Mesothelial cell of epicardium (in vitro differentiated cells): ENCODE measurements at places on chromosomes 6 and 20.

GRCh38 chr6:90413867-90414266 is 117.2 kb upstream of the BACH2 start:
- no peak for DNase-seq

DNA sequence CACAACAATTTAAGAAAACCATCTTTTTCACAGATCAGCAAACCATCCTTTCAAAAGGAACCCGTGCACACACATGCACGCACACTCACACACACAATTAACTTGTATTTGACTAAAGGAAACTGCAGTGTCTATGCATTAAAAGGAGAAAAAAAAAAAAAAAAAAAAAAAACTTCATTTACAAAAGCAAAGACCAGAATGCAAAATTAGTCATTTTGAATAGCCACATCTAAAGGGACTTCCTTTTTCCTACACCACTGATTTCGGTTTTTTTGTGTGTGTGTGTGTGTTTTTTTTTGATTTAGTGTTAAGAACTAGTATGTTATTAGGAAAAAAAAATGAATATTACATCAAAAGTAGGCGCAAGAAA is 6.3 kb downstream of the ZMYND8 start:
- DNase-seq, result no peak

DNA sequence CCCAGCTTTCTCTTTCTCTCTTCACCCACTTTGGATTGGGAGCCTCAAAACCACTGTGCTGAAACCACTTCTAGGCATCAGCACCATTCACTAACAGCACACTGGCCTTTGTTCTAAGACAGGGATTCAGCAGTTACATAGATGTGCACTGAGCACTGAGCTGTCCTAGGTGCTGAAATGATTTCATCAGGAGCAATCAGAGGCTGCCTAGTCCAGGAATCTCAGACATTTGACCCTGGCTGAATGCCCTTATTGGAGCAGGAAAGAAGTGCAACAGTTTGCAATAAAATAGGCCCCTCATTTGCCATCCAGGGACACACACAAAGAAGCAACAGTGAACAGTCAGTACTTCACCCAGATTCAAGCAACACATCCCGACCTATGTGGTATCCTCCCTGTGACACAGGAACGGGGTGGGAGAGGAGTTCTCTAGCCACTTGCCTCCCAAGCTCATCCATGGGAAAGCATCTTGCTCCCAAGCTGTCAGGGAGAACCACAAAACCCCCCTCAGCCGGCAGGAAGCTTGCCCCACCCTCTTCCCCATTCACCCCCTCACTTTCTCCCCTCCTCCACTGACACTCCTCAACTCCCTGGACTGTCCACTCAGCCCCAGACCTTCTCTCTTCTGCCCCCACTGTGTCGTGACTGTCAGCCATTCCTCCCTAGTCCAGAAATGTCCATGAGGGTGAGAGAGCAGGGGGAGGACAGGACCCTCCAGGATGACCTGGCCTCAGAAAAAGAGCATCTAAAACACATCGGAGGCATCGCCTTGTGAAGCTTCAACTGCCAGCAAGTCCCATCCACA is 304.4 kb downstream of the PREX1 start:
- DNase-seq, result no peak

GRCh38 chr6:3869632-3870527 is 20.7 kb downstream of the FAM50B start:
- no peak for DNase-seq

DNA sequence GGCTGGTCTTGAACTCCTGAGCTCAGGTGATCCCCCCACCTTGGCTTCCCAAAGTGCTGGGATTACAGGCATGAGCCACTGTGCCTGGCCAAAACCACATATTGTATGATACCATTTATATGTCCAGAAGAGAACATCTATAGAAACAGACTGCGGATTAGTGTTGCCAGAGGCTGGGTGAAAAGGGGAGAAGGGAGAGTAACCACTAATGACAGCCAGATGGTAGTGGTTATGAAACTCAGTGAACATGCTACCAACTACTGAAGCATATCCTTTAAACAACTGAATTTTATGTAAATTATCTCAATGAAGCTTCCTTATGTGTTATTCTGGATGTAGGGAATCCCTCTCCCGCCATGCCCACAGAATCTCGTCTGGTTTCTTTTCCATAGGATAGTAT is 15.7 kb downstream of the SLC23A2 start:
- no peak for DNase-seq

DNA sequence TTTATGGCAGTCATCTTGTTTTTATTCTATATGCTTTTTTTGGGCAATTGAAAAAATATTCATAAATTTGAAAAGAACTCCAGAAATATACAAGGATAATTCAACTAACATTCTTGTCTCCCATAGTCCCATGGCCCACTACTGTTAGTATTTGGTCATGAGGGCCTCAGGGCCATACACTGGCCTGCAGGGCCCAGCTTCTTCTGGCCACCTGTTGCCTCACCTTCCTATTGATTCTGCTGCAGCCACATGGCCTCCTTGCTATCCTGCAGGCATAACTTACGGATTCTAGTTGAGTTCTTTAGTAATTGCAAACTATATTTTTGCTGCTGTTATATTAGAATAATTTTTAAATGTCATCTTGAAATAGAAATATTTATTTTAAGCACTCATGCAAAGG is 72.6 kb downstream of the SCAND1 start:
- DNase-seq, result no peak

DNA sequence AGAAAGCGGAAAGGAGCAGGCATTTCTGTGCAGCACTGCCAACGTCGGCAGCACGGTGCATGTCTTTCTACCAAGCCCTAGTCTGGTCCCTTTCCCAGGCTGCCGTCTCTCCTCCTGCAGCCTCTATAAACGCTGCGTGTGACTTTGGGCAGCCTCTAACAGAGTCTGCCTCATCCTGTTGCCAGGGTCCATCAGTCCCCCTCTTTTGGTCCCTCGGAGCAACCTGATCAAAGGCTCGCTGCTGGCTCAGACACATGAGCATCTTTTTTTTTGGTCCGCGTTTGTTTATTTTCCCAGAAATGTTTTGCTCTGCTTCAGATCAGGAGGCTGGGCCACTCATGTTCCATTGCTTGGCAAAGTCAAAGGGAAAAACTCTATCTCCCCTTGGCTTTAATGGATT is 166.8 kb upstream of the CST7 start:
- DNase-seq, result no peak

GRCh38 chr20:10710991-10711775 is 37.4 kb upstream of the JAG1 start:
- DNase-seq, result no peak

DNA sequence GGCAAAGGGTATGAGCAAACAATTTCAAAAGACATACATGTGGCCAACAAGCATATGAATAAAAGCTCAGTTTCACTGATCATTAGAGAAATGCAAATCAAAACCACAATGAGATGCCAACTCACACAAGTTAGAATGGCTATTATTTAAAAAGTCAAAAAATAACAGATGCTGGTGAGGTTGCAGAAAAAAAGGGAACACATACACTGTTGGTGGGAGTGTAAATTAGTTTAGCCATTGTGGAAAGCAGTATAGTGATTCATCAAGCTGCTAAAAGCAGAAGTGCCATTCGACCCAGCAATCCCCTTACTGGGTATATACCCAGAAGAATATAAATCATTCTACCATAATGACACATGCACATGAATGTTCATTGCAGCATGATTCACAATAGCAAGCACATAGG is 6.7 kb upstream of the KHDC1L start:
- no peak for DNase-seq

DNA sequence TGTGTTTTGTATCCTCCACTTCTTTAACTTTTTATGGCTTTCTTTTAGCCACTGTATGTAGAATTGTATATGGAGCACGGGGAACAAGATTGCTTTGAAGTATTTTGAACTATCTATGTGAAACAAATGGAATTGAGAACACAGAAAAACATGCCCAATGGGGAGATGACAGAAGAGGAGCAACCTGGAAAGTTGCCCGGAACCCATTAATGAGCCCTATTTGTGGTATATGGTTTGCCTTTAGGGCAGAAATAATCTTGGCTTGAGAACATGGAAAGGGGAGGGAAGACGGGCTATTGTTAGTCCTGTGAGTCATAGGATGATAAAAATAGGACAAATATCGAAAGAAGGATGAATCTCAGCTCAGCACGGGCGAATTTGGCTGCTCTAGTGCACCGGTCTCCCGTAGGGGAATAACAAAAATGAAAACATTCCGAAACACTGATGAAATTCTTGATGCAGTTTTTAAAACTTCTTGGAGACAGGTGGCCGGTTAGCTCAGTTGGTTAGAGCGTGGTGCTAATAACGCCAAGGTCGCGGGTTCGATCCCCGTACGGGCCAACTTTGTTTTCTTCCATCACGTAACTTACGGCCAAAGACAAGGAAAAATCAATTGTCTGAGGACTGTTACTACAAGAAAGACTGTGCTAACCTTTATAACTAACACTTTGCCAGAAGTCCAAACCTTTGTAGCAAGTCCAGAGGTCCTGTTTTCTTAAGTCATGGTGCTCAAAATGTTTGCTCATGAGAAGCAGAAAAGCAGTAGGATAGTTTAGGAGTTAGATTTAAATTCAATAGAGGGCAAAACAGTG is 15.7 kb downstream of the HMGN4 start:
- DNase-seq, result peak; percentile 80

DNA sequence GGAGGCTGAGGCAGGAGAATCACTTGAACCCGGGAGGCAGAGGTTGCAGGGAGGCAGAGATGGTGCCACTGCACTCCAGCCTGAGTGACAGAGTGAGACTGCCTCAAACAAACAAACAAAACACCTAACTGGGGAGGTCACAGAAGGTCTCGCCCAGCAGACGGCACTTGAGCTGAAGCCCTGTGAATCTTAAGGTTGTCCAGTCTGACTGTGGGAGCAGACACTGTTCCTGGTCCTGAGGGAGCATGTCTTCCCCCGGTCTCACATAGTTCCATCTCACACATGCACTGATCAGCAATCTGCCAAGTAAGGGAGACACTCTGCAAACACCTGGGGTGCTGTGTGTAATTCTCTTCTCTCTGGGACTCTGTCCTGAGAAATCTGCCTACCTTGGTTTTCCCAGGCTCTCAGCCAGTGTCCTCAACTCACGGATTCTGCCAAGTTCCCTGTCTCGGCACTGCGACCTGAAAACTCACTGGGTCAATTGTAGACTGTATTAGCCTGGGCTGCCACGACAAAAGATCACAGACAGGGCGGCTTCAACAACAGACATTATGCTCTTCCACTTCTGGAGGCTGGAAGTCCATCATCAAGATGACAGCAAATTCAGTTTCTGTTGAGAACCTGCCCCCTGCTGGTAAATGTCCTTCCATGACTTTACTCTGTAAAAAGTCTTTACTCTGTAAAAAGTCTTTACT is 94.3 kb downstream of the JPH2 start:
- DNase-seq, result no peak

DNA sequence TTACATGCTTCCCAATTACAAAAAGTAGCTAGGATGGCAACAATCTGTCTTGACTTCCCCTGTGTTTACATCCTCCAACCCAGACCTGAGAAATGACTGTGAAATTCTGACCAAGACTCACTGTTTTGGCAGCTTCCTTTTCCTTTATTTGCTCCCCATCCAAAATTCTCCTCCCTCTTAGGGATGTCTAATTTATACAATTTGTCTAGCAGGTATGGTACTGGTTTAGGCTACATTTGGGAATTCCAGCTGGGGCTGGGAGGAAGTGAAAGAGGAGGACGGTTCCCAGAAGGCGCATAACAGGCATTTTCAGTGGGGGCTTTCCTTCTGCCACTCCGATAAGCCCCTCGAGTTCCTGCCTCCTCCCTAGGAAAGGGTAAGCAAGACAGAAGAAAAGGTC is 231.5 kb upstream of the BTBD3 start:
- no peak for DNase-seq

- peak; percentile 76 for DNase-seq
Measured at GRCh38 chr20:54103067-54103761, 32.8 kb upstream of the BCAS1 start.

DNA sequence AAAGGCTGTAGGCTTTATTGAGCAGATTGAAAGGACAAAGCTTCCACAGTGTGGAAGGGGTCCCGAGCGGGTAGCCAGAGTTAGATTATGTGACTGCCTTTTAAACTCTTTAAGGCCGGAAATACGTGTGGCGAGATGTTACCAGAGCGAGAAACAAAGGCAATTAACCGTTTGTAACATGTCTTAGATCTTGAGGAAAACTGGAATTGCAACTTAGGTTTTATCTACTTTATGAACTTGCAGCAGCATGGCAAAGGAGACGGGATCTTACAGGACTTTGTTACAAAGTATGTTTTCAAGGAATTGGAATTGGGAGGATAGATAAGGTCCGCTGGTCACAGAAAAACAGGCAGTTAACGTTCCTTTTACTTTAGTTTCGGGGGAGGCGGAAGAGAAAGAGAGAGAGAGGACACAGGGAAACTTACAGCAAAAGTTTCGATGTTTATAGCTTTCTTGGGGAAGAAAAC is 594.7 kb upstream of the ADGRB3 start:
- DNase-seq, result no peak

DNA sequence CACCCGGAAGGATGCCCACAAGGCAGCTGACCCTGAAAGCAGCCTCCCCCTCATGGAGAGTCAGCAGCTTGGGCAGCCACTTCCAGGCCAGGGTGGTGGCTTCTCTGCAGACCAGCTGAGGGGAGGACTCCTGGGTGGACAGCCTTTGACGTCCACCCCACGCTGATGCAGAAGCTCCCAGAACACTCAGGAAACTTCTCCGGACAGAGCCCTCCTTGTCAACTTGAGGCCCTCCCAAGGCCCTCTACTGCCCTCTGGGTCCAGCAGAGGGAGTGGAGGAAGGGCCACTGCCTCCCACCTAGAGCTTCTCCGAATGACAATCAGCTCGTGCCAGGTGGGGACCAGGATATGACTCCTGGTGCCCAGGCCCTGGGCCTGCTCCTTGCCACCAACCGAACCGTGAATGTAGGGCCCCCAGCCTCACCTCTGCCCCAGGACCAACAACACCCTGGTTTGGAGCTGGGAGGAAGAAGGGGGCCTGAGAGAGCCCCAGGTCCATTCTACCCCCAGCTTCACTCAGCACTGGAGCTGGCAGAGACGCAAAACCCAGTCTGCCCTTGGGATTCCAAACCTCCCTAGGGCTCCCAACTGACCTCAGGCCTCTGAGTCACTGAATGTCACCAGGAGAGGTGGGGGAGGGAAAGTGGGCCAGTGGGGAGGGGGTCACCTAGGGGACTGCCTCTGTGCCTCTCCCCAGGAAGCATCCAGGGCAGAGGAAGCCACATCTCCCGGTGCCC is 10.9 kb upstream of the SLC22A7 start:
- DNase-seq, result no peak

GRCh38 chr6:13375360-13375878 is 47.1 kb upstream of the TBC1D7 start:
- no peak for DNase-seq

GRCh38 chr20:45448270-45448669 is 21.3 kb upstream of the WFDC2 start:
- no peak for DNase-seq

GRCh38 chr6:53634184-53634631 is 31.3 kb downstream of the KLHL31 start:
- DNase-seq, result no peak
